ENCODE measurements at places on chromosomes 3 and 15.

- no peak for DNase-seq
These were observed 23.9 kb upstream of the XIRP1 start for GRCh38 chr3:39216176-39216790.

GRCh38 chr15:23642413-23643044, 5.1 kb downstream of the MAGEL2 start:
- DNase-seq = peak; percentile 53

- DNase-seq = no peak
These were observed 8.6 kb upstream of the TCAIM start for GRCh38 chr3:44329946-44330345.

- peak; percentile 65 for DNase-seq
These were observed 463 bp downstream of the TERC start for GRCh38 chr3:169764312-169764881.

DNA sequence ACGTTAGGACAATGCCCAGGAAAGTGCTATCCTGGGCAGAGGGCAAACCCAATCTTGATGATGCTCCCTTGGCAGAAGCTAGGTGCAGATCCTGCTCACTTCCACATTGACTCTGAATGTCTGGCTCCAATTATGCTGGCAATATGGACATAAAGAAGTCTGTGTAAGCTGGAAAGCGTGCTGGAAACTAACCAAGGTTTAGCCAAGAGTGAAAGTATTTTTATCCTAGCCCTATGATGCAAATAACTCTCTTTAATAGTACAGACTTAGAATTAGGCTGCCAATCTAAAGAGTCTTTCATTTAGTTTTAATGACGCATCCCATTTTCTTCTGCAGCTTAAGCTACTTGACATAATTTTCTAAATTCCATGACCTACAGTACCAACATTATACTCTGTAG, 571.8 kb downstream of the TUSC7 start:
- no peak for DNase-seq

DNA sequence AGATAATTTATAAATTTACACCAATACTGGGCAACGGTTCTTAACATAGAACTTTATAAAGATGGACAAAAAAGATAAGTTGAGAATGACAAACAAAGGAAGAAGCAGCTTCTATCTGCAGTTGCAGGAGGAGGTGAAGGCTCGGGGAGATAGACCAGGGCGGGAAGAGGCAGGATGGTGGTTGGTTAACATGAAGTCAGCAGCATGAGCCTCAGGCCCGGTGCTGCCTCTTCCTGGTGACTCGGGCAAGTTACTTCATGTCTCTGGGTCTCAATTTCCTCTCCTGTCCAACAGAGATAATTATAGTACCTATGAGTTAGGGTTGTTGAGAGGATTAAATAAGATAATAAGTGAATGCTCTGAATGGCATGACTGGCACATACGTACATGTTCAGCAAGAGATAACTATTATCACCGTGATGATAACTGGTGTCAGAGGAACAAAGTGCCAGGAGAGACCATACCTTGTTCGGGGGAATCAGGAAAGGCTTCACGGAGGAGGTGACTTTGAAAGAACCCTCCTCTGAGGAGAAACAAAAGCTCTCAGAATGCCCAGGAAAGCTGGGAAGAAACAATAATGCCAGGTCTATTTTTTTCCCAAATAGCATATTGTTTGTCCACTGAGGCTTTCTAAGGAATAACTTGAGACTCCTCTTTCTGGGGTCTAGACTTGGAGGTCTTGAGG, 4.4 kb downstream of the PAK6 start:
- DNase-seq = no peak

DNA sequence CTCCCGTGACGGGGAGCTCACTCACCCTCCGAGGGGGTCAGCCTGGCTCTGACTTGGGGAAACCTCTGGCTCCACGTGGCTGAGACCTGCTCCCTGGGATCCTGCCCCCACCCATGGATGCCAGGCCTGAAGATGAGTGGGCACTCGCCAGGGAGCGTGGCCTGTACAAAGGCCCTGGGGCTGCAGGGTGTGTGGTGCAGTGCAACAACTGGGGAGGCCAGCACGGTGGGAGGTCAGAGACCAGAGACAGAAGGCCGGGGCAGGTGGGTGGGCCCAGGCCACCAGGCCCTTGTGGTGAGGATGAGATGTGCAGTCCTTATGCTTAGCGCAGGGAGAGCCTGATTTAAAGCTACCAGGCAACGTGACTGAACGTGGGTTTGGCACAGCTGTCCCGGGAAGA, 5.0 kb downstream of the DNAJB8 start:
- no peak for DNase-seq

- no peak for DNase-seq
These were observed 14.1 kb upstream of the OSBPL11 start for GRCh38 chr3:125609384-125609783.

DNA sequence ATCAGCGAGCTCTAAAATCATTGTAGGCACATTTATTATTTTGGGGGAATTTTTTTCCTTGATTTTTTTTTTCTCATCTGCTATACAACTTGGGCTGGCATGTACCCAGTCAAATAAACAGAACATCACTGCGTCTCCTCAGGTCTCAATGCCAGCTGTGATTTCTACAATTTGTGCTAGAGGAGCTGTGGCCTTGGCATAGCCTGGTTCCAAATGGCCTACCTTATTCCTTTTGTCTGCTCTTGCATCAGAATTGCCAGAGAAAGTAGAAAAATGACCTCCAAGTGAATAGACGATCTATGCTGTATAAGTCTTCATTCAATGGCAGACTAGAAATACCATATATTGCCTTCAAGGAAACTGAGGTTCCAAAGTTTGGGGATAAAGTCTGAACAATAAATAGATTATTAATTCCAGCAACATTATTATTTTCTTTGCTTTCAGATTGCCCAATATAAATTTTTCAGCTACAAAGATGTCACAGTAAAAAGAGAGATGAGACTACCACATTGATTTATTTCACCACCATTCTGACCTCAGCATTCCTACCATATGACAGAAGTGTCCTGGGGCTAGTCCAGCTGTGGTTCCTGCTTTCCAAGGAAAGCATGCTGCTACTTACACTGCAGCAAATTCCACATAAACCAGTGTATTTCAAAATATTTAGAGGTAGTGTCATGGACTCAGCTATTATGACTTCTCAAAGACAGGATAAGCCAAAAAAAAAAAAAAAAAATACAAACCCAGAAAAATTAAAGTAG, 493.9 kb upstream of the ZNF385D start:
- DNase-seq = peak; percentile 82

GRCh38 chr3:107531917-107532469, 9.2 kb downstream of the BBX start:
- DNase-seq = no peak

DNA sequence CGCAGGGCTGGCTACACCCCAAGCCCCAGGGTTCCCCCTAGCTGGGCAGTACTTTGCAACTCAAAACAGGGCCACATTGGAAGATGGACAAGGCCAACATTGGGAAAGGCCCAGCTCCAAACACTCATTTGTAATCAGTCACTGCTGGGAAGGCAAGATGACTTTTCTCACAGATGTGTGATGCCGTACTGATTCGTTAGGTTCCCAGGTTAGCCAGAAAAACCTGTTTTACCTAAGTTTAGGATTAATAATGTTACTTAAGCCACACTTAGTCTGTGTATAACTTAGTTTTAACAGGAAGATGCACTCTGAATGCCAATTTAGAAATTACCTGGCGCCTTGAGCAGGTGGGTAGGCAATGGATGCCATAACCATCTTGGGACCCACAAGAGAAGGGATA, 71.0 kb downstream of the ITGB5 start:
- DNase-seq = no peak

- no peak for DNase-seq
These were observed 23.4 kb downstream of the STRIT1 start for GRCh38 chr3:155270063-155270462.

GRCh38 chr3:168157099-168157700, 61.5 kb upstream of the GOLIM4 start:
- DNase-seq = no peak

DNA sequence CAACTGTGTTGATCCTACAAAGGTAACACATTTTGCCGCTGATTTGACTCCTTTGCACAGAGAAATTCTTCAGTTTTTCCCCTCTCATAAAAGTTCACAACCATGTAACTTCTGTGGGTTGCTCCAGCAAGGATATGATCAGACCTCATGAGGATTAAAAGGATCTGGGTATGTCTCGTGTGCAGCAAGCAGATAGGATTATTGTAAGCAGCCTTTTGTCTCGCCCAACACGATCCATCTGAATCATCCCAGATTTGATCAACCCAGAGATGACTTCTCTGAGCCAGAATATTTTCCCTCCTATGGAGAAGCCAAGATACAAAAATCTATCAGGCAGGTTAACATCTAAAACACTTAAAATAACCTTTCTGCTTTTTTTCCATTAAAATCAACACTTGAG, 12.8 kb upstream of the BNIP2 start:
- no peak for DNase-seq

GRCh38 chr3:124773351-124774326, 43.4 kb downstream of the UMPS start:
- no peak for DNase-seq

- DNase-seq = no peak
These were observed 626.8 kb downstream of the GRM7 start for GRCh38 chr3:7487763-7488162.

DNA sequence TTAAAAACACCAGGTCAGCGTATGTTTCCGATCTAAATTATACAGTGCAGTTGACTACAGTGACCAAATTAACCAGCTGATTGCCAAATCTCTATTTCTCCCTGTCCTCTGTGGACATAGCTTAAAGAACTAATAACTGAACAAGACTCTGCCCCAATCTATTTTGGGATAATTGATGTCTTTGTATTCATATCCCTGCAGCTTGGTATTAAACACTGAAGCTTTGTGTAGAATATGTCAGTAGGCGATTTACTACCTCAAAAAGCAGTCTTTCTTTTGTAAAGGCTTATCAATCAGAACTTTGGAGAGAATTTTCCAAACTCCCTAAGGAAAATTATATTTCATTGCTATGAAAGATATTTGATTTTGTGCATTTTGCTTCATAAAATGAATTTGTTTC, 258.2 kb downstream of the SOX2 start:
- DNase-seq = no peak

DNA sequence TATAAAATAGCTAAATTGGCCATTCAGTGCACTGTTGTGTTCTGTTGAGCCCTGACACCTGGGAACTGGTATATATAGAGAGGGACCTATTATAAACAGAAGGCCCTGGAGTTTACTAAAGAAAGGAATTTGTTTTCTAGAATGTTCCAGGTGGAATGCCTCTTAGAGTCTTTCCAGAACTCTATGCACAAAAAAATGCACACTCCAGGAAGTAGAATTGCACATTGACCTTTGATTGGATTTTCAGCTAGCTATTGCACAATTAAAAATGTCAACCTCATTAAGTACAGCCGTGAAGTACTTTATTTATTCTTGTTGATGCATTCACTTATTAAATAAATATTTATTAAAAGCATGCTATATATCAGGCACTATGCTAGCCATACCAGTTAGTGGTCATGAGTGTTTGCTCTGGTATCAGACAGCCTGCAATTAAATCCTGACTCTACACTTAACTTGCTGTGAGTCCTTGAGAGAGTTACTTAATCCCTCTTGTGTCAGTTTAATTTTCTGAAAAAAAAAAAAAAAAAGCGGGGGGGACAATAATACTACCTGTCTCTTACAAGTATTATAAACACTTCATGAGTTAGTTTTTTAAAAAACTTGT, 40.8 kb downstream of the NDUFB4 start:
- DNase-seq = no peak

DNA sequence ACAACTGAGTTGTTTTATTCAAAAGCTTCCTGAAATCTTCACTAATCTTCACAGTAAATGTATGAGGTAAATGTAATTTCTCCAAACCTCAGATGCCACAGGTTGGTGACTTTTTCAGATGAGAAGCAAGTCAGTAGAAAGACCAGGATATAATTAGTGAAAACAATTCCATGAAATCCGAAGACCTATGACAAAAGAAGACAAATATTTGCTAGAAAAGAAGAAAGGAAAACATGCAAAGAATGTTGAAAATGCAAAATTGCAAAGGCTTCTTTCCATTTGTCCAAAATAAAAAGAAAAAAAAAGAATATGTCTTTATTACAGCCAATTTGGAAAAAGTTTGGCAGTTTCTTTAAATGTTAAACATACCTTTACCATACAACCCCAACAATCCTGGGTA, 88.3 kb upstream of the MYRIP start:
- DNase-seq = no peak

DNA sequence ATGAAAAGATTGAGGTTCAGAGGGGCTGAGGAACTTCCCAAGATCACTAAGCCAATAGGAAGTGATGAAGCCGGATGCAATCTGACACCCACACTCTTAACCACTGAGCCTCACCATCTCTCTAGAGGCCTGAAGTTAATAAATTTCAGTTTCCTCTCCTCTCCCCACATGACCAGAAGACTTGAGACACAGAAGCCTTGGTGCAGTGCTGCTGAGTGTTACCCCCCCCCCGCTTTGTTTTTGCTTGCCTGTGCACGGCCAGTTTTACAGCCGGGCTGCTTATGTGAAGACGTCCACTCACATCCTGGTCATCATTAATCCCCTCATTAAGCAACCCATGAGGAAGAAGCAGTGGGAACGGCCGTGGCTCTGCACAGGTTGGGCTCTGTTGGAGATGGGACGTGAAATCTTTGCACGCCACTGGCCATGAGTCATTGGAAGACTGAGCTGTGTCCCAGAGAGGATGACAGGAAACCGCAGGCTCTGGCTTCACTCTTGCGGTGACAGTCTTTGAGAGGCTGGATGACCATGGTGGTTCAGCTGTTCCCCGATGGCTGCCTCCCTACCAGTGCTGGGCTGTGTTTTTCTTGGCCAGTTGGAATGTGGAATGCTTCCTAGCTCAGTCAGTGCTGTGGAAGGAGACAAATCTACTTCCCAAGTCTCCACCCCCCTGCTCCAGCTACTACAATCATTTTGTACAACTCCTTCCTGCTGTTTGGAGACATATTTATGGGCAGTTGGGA, 232.6 kb upstream of the LRTM1 start:
- DNase-seq = peak; percentile 87

DNA sequence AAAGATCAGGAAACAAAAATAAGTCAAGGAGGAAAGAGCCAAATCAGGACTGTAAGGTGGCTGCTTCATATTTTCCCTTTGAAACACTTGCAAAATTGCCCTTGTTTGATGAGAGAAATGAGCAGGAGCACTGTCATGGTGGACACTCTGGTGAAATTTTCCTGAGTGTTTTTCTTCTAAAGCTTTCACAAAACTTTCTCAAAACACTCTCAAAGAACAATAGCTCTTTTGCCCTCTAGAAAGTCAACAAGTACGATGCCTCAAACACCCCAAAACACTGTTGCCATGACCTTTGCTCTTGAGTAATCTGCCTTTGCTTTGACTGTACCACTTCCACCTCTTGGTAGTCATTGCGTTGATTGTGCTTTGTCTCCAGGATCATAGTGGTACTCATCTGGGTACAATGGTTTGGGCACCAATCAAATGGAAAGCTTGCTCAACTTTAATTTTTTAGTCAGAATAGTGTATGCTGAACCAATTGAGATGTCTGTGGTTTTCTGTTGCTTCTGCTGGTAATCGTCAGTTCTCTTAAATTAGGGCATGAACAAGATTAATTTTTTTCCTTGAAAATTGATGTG, 13.2 kb upstream of the MITF start:
- DNase-seq = no peak

DNA sequence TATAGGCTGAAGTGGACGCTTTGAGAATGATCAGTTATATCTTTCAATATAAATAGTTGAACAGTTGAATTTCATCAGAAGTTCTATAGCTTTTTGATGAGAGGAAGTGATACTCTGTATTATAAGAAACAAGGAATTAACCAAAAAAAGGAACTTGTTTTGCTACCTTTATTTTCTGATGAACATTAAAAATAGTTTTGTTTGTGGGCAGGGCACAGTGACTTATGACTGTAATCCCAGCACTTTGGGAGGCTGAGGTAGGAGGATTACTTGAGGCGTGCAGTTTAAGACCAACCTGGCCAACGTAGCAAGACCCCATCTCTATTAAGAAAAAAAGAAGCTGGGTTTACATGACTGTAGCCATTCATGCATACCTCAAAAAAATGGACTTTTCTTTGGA, 16.7 kb downstream of the BLOC1S6 start:
- no peak for DNase-seq
